ENCODE measurements at places on chromosomes 2 and 18.

- peak; percentile 26 for DNase-seq
Observed at GRCh38 chr2:191115391-191115790, 35.4 kb downstream of the STAT4 start.

DNA sequence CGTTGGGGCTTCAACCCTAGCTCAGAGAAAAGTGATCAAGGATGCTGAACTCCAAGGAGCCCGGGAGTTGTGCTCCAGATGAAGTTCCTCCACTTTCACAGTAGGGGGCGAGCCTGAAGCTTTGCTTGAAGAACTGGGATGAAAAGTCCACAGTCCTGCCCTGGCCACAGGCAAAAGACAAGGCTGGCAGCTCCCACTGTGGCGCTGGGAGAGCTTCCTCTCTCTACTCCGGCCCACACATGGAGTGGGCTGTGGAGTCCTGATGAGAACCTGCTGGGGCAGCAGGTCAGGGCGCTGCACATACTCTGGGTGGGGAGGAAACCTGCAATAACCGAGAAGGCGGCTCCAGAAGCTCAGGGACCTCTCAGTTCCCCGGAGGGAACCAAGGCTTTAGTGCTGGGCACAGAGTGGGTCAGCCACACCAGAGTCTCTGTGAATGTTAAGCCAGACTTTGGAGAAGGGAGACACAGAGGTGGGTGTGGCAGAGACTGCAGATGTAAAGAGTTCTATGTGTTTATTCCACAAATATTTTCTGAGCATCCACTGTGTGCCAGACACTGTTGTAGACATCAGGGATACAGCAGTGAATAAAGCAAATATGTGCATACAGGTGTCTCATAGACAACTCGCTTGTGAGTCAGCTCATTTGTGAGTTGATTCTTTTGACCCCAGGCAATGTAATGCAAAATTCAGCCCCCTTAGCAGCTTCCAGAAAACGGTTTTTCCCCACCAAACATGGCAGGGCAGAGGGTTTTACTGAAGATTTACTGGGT is 48.0 kb upstream of the MRPL33 start:
- no peak for DNase-seq

- no peak for DNase-seq
Observed at GRCh38 chr18:31929273-31929672, 13.7 kb downstream of the TRAPPC8 start.

- no peak for DNase-seq
Observed at GRCh38 chr2:161386228-161386824, 29.8 kb upstream of the TBR1 start.

GRCh38 chr2:232288489-232289030 is 90.0 kb upstream of the ALPP start:
- DNase-seq: no peak

DNA sequence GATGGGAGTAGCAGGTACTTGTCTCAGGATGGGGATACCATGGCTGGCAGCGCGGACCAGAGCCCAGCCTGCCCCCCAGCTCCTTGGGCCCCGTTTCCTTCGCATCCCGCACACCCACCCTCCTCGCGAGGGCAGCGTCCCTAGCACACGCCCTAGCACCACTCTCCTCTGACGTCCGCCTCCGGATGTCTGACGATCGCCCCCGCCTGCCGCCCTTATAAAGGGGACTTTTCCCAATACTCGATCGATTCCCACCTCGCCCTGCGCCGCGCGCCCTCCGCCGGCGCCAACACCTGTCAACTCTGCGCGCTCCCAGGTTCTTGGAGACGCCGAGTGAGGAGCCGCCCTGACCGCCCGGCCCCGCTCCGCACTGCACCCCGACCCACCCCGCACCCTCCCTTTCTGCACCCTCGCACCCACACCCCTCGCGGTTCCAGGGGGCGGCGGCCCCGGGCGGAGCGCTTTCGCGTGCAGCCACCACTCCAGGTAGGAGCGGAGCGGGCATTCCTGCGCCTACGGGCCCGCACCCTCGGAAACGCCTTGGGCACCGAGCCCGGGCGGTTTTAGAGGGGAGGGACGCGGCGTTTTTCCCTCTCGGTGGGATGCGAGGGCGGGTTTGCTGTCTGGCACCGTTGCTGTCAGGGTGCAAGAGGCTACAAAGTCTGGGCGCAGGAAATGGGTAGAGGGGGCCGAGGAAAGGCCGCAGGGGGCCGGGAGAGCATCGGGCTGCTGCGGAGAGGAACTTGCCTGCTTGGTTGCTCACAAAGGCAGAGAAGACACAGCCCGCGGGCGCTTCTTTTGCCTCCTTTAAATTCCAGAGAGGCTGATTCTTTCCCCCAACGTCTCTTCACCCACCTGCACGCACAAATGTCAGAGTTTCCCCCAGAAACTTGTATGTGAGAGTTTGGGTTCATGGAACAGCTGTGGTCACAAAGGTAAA is at the start of gene SLC5A7:
Gene SLC5A7 (plus strand): TSS at position 247 of the 940 bp plus-strand sequence. CDS start 1,632 bp downstream, outside the sequence.
- no peak for DNase-seq

GRCh38 chr18:40917056-40917455 is 1038.0 kb upstream of the PIK3C3 start:
- DNase-seq: no peak

DNA sequence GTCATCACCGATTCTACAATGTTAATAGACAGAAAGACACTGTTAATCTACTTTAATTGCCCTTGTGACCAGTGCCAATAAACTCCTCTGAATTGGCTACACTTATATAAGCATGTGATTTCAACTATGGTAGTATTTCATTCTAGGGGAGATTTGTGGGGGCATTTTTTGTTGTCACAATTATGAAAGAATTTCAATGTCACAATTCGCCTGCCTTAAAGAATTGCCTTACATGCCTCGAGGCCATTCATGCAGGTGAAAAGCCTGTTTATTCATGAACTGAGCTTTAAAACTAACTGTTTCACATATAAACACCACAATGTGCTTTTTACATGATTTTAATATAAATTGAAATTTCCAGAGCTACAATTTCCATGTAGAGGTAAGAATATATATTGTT is 162.8 kb downstream of the GCA start:
- no peak for DNase-seq

DNA sequence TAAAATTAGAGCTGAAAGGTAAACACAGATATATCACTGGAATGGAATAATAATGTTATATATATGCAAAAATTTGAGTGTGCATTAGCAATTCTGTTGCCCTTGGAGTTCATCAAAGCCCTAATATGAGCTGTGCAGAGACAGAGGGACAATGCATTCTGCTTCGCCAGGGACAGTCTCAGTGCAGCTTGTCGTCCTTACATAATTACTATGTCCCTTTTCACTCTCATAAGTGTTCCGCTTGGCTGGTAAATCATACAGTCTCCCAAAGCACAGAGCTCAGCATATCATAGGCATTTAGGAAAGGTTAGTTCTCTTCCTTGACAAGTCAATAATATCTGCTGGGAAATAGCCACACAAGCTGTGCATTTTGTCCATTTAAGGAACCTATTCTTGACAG is 30.7 kb downstream of the MAPK4 start:
- no peak for DNase-seq

GRCh38 chr2:192307530-192307929 is 112.8 kb upstream of the TMEFF2 start:
- no peak for DNase-seq

- no peak for DNase-seq
Observed at GRCh38 chr18:58934356-58934755, 69.7 kb downstream of the ZNF532 start.

GRCh38 chr2:175039031-175039430 is 33.9 kb upstream of the CHN1 start:
- no peak for DNase-seq

- DNase-seq: no peak
Observed at GRCh38 chr2:206423147-206423546, 20.2 kb upstream of the ADAM23 start.

DNA sequence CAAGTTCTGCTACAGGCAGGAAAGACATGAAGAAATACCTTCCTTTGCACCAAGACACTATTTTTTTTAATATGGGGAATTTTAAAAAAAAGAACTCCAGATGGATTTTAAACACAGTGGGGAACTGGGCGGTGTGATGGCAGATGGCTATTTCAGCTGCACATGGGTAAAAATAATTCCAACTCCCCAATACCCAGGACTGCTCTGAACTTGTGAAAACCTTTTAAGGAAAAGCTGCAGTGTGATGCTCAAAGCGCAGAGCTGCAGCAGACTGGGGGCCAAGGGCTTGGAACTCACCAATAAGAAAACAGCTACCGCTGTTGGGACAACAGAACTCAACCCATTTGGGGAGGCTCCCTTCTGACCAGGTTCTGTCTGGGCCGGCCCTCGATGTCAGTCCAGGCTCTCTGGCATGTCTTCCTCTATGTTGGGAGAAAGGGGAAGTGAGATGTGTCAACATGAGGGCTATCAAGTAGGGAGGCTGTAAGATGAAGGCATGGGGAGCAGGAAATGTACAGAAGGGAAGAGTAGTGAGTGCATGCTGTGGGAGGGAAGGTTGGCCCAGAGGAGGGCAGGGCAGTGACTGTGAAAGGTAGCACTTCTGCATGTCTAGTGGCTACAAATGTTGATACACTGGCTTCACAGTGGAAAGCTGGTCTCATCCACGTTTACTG is 64.0 kb upstream of the SLC14A2 start:
- no peak for DNase-seq

DNA sequence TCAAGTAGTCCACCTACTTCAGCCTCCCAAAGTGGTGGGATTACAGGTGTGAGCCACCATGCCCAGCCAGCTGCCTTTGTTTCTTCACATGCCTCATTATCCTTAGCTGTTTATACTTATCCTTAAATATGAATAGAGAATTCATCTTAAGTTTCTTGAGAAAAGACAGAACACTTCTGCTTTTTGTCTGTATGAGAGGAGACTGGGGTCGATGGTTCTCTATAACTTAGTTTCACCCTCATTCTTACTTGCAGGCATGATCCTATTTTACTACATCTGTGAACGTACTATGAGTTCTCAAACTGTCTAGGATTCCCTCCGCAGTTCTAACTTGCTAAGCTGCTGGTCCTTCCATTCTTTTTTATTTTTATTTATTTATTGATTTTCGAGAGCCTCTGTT is 20.4 kb downstream of the PPM1B start:
- DNase-seq: no peak

DNA sequence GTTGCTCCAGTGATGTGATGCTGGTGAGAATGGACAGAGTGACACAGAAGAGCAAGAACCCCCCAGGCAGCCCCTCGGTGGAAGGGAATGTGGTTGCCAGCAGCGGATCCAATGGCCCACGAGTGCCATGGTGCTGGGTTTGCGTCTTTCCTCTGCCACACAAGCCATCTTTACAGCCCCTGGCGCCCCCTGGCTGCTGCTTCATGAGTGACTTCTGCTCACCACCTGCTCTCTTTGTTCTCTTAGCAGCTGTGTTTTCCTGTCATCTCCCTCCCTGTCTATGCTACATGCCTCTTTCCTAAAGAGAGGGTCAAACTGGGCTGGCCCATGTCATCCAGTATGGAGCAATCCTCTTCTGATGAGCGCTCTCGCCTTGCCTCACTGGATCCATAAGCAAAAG is 300.0 kb upstream of the SMIM21 start:
- no peak for DNase-seq

GRCh38 chr18:77123320-77124231 is 9.0 kb downstream of the MBP start:
- no peak for DNase-seq

DNA sequence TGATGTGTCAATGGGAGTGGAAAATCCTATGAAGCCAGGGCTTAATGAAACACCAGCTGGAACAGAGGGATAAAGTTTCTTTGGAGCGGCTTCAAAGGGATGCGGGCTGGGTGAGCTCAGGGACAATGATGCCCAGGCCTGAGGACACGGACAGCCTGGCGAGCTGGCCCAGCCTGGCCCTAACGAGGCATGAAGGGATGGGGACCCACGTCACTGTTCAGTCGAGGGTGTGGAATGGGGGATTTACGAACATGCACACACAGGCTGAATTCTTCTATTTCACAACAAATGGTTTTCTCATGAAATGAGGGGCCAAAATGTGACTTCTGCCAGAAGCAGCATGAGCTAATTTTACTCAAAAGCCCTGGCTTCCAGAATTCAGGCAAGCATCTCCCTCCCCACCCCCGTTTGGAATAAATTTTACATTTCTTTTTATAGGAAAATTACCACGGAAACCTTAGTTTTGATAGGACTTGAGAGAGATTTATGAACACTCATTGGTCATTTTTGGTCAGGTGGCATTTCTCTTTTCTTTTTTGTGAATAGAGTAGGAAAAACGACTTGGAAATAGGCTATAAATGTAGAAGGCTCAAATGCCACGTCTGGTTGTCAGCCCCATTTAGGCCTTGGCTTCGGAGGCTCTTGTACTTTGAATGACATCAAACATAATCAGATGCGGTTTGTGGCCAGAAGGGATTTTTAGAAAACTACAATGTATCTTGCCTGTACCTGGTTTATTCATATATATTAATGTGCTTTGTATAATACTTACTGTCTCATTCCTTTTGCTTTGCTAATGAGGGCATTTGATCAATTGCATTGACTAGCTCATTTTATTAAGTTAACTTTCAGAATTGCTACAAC is 893.8 kb upstream of the CELF4 start:
- DNase-seq: no peak

DNA sequence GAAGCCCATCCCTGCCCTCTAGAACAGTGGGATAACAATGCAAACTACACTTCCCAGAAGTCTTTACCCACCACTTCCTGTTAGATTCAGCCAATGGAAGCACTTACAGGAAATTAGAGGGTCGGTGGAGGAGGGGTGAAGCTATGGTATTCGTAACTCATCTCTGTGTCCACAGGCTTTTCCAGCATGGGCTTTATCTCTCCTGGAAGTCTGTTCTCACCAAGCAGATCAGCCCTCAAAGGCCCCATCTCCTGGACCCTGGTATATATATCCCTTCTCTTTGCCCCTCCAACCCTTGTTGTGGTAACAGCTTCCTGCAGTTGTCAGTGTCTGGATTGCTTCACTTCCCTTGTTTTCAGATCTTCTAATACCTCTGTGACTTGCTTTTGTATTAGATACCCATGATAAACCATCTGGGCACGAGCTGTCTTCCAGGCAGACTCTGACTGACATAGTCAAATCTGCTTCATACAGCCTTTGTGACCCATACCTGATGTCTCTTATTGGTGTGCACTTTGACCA is 475.0 kb upstream of the POU3F3 start:
- no peak for DNase-seq

DNA sequence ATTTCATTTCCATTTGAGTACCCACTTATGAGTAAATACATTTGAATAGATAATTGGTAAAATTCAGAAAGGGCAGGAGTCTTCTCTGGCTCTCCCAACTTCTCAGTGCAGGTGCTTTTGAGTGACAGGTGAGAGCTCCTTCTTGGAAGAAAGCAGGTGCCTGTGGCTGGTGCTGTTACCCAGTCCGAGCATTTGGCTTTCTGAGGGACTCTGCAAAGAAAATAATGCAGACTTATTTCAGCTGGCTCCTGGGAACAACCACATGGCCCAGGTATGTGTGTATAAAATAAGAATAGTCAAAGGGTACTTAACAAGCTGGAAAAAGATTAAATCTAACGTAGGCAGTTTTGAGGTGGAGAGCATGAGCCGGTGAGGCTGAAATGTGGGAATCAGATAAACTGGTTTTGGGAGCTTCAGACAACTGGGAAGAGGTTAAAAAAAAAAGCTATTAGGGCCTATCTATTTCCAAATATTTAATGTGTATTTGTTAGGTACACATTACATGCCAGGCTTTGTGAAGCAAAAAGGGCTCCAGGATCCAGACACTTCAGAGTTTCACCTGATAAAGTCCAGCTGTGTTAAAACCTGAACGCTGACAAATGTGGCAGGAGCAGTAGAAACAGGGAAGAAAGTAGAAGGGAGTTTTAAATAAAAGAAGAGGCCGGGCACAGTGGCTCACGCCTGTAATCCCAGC is 20.6 kb downstream of the ZNF236 start:
- no peak for DNase-seq
